GM23338 (cell line): ENCODE measurements at places on chromosomes 3 and 15. TPM values are rescaled to one million over a fixed set of nuclear protein-coding genes. Genes with fewer than 3 reads are reported as not detected.
A peak's percentile ranks its signal among the peaks of the same experiment; 100 is the strongest.

The C3orf22 gene
- total RNA-seq: not detected in 2 replicates

The FBXL2 gene
- total RNA-seq: 4.4 and 5.7 TPM in 2 replicates

The CEP97 gene
- total RNA-seq: 13.3 and 19.0 TPM in 2 replicates

The GOLGA8M gene
- not detected in 2 replicates for total RNA-seq

The GLT8D1 gene
- 40.8 and 50.7 TPM in 2 replicates for total RNA-seq

The NEK10 gene
- 2.0 and 2.4 TPM in 2 replicates for total RNA-seq

The GOLGA6B gene
- not detected in 2 replicates for total RNA-seq

- peaks cover 8% of the 10 kb centered on the region for H3K4me1 ChIP-seq
- no peak overlapping the region for H3K4me3 ChIP-seq
- H3K27me3 ChIP-seq: peaks cover 28% of the 10 kb centered on the region
Measured at GRCh38 chr3:170910542-170910941, 2.1 kb upstream of the EIF5A2 start.

DNA sequence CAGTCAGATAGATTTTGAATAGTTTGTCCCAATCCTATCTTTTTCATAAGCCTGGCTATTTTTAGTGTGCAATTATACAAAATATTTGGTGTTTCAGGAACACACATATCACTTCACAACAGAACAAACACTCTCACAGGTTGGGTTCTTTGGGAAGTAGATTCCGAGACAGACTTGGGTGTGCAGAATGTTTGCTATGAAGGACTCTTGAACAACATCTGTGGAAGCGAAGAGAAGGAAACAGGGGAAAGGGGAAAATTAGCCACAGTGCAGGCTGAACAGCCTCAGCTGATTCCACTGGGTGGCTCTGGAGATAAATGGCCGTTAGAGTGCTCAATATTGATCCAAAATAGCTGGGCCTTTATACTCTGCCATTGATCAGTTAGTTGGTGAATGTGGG is 61.8 kb downstream of the GUCA1C start:
- no peak overlapping the region for H3K4me3 ChIP-seq
- H3K36me3 ChIP-seq: no peaks in the 10 kb centered on the region
- peaks cover 17% of the 10 kb centered on the region for H3K4me1 ChIP-seq
- H3K27ac ChIP-seq: no peak overlapping the region
- no peaks in the 10 kb centered on the region for H3K27me3 ChIP-seq

DNA sequence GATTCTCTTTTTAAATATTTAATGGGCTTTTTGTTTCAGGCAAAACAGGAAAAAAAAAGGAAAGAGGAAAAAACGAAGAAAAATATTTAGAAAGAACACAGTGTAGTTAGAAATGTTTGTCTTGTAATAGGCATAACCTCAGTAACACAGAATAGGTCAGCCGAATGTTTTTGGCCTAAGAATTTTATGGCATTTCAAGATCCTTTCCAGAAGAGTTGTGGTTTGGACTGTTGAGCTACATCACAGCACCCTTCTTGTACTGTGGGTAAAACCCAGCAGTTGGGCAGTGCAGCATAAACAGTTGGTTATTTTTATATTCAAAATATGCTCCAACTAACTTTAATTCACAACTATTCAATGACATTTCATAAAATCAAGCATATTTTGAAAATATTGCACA is 474.4 kb upstream of the AGTR1 start:
- no peak for DNase-seq
- H3K4me1 ChIP-seq: no peaks in the 10 kb centered on the region
- no peaks in the 10 kb centered on the region for H3K27me3 ChIP-seq
- H3K27ac ChIP-seq: no peak overlapping the region
- no peaks in the 10 kb centered on the region; the same call in 1 of the 2 replicates for H3K36me3 ChIP-seq
- no peak overlapping the region for H3K4me3 ChIP-seq

GRCh38 chr3:124557433-124558232 is 172.6 kb upstream of the UMPS start:
- no peaks in the 10 kb centered on the region for H3K36me3 ChIP-seq
- peaks cover 10% of the 10 kb centered on the region for H3K4me1 ChIP-seq
- no peaks in the 10 kb centered on the region for H3K27me3 ChIP-seq
- no peak for DNase-seq

- no peak overlapping the region for H3K4me3 ChIP-seq
- no peaks in the 10 kb centered on the region for H3K4me1 ChIP-seq
- peaks cover 12% of the 10 kb centered on the region for H3K36me3 ChIP-seq
- H3K27ac ChIP-seq: no peak overlapping the region
Measured at GRCh38 chr3:5757213-5757804, 569.8 kb downstream of the EDEM1 start.

DNA sequence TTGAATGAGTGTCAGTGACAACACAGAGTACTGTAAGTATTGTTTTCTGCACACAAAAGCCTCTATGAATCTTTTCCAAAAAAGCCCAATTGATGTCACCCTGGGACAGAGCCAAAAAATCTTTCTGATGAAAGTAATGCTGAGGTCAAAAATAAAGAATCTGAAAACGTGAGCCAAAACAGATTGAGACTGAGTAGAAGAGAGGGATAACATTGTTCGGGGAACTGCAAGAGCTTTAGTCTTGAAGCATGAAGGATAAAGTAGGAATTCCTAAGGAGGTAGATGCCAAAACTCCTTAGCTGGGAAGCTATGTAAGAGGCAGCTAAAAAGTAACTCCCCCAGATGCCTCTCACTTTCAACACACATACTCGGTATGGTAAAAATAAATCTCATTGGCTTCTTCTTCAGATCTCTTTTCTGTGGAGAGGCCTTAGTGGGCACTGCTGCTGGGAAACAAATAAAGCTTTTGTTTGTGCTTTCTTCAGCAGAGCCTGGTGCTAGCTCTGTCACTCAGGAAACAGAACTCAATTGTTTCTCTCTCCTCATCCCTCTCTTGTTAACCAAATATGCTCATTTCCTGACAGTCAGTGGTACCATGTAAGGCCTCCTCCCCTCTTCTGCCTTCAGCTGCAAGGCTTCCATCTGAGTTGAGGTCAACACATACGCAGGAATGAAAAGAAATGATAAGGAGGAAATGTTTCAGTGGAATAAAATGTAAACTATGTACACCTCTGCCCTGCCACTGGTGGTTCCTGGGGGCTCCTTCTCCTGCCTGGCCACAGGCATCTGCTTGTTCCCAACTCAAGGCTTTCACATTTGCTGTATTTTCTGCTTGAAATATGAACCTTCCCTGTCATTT is 58.1 kb downstream of the CD200 start:
- H3K4me1 ChIP-seq: peaks cover 45% of the 10 kb centered on the region
- peak overlapping the region; percentile 91 for H3K27ac ChIP-seq
- no peaks in the 10 kb centered on the region for H3K27me3 ChIP-seq
- H3K4me3 ChIP-seq: no peak overlapping the region
- DNase-seq: peak; percentile 72

DNA sequence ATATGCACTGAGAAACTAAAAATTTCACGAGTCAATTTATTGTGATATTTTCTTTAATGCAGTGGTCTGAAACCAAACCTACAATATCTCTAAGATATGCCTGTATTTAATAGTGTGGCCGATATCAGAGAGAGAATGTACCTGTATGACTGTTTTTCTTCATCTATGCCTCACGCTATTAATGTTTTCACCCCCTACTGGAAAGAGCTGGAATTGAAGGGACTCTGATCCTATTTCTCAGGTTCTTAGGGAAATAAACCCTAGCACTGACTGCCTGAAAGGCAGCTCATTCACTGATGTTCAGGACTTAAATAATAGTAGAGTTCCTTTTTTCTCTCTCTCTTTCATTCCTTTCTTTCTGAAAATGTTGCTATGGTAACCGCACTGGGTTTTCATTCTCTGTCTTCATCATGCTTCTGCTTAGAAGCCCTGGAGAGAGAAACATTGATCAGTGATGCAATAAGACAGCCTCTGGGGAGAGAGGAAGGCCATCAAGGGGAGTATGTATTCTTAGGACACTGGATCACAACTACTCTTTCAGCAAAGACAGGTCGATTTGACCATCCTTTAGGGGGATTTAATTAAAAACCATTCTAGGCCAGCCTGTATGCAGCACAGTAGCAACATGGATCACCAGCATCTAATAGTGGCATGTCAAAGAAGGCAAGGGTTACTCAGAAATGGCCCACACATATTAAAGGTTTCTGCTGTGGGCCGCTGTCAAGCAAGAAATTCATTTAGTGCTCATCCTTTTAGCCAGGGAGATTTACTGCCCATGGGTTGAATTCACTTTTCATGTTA is 1135.7 kb downstream of the IGSF11 start:
- peak; percentile 81 for DNase-seq
- no peaks in the 10 kb centered on the region for H3K4me1 ChIP-seq
- no peak overlapping the region for H3K27ac ChIP-seq
- H3K27me3 ChIP-seq: no peaks in the 10 kb centered on the region
- no peaks in the 10 kb centered on the region for H3K36me3 ChIP-seq
- H3K4me3 ChIP-seq: no peak overlapping the region

DNA sequence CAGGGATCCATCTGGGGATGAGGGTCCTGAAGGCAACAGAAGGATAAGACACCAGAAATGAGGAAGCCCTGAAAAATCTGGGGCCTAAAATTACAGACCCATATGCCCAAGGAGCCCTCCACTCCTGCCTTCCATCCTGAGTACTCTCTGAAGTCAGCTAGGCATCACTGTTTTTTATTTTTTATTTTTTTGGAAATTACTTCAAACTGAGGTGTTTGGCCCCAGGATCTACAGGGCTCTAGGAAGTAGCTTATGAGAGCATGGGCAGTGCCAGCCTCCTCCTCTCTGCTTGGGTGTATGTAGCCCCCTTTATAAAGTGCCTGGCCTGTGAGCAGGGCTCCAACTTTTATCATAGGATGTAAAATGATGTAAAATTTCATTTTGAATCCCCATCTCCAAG is 7.9 kb downstream of the EPB42 start:
- no peaks in the 10 kb centered on the region for H3K27me3 ChIP-seq
- H3K36me3 ChIP-seq: no peaks in the 10 kb centered on the region
- H3K4me1 ChIP-seq: no peaks in the 10 kb centered on the region
- DNase-seq: no peak
- H3K27ac ChIP-seq: no peak overlapping the region

- no peak for DNase-seq
Measured at GRCh38 chr3:25281732-25282126, 146.3 kb upstream of the RARB start.

- peak; percentile 67 for DNase-seq
- no peak overlapping the region for H3K27ac ChIP-seq
- peaks cover 54% of the 10 kb centered on the region for H3K4me1 ChIP-seq
- H3K27me3 ChIP-seq: peaks cover 43% of the 10 kb centered on the region
Measured at GRCh38 chr3:28575746-28576613, 227.4 kb upstream of the AZI2 start.

- DNase-seq: no peak
- peaks cover 36% of the 10 kb centered on the region for H3K27me3 ChIP-seq
- no peaks in the 10 kb centered on the region for H3K4me1 ChIP-seq
- no peak overlapping the region for H3K27ac ChIP-seq
- no peaks in the 10 kb centered on the region for H3K36me3 ChIP-seq
- no peak overlapping the region for H3K4me3 ChIP-seq
Measured at GRCh38 chr15:45139770-45140169, 10.0 kb downstream of the DUOX1 start.

DNA sequence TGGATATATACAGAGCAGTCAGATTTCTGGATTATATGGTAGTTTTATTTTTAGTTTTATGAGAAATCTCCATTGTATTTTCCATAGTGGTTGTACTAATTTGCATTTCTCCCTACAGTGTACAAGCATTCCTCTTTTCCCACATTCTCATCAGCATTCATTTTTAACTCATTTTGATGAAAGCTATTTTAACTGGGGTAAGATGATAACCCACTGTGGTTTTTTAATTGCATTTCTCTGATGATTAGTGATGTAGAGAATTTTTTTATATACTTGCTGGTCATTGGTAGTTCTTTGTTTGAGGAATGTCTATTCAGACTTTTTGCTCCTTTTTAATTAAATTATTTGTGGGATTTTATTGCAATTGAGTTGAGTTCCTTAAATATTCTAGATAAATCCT is 903.6 kb downstream of the DIPK2A start:
- no peak for DNase-seq
- no peak overlapping the region for H3K27ac ChIP-seq
- no peak overlapping the region for H3K4me3 ChIP-seq
- H3K36me3 ChIP-seq: no peaks in the 10 kb centered on the region

GRCh38 chr3:71069797-71070196 is 513.7 kb downstream of the FOXP1 start:
- no peak overlapping the region for H3K27ac ChIP-seq
- H3K27me3 ChIP-seq: no peaks in the 10 kb centered on the region
- peaks cover 40% of the 10 kb centered on the region for H3K4me1 ChIP-seq

- H3K27ac ChIP-seq: no peak overlapping the region
- peak overlapping the region; percentile 67 for H3K4me3 ChIP-seq
- DNase-seq: no peak
- H3K36me3 ChIP-seq: no peaks in the 10 kb centered on the region
- H3K27me3 ChIP-seq: no peaks in the 10 kb centered on the region
Measured at GRCh38 chr3:185820973-185821758, 3.7 kb downstream of the IGF2BP2 start.

DNA sequence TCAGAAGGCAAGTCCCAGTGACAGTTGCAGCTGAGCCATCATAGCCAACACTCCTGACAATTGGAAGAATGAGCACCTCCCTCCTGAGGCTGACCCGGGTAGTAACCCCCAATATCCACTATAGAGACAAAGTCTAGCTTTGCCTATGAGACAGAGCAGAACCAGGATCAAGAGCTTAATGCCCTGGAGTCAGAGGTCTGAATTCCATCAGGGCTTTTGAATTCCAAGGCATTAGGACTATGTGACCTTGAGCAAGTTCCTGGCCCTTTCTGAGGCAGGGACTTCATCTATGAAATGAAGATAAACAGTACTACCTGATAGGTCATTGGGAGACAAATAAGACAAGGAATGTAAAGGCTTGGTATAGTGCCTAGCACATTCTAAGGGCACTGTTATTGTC is 3.1 kb upstream of the INAFM2 start:
- H3K4me3 ChIP-seq: no peak overlapping the region
- H3K36me3 ChIP-seq: no peaks in the 10 kb centered on the region
- peaks cover 23% of the 10 kb centered on the region for H3K4me1 ChIP-seq
- H3K27me3 ChIP-seq: peaks cover 30% of the 10 kb centered on the region
- no peak overlapping the region for H3K27ac ChIP-seq
- no peak for DNase-seq

- no peak overlapping the region for H3K4me3 ChIP-seq
- no peak overlapping the region for H3K27ac ChIP-seq
- peaks cover 6% of the 10 kb centered on the region; the same call in 1 of the 2 replicates for H3K4me1 ChIP-seq
- no peak for DNase-seq
- no peaks in the 10 kb centered on the region for H3K36me3 ChIP-seq
Measured at GRCh38 chr3:78255403-78255802, 1215.5 kb downstream of the ROBO2 start.

- H3K4me1 ChIP-seq: no peaks in the 10 kb centered on the region
- no peak overlapping the region for H3K27ac ChIP-seq
- no peak overlapping the region for H3K4me3 ChIP-seq
- no peaks in the 10 kb centered on the region for H3K36me3 ChIP-seq
- no peaks in the 10 kb centered on the region for H3K27me3 ChIP-seq
- no peak for DNase-seq
Measured at GRCh38 chr3:37198547-37198946, 24.2 kb upstream of the LRRFIP2 start.

DNA sequence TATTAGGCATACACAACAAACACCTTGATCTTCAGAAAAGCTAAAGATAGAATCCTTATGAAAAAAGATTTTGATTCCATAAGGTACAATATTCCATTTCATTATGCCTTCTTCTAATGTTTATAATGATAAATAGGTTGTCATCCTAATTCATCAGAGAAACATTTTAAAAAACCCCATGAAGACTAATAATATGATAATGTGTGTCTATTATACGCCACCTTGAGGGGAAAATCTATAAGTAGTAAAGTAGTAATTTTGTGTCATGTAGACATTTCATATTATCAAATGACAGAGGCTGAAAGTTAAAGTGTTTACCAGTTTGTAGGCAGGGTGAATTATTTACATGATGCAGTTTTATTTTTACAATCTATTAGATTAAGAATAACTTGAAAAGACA is 524.3 kb downstream of the GBE1 start:
- no peaks in the 10 kb centered on the region for H3K36me3 ChIP-seq
- H3K27ac ChIP-seq: no peak overlapping the region
- no peak overlapping the region for H3K4me3 ChIP-seq
- DNase-seq: no peak
- H3K4me1 ChIP-seq: peaks cover 19% of the 10 kb centered on the region; the same call in 1 of the 2 replicates
